ENCODE measurements at places on chromosomes 6 and 20.
A peak's percentile ranks its signal among the peaks of the same experiment; 100 is the strongest.

GRCh38 chr20:4045741-4046140 is 30.4 kb upstream of the RNF24 start:
- DNase-seq: no peak

DNA sequence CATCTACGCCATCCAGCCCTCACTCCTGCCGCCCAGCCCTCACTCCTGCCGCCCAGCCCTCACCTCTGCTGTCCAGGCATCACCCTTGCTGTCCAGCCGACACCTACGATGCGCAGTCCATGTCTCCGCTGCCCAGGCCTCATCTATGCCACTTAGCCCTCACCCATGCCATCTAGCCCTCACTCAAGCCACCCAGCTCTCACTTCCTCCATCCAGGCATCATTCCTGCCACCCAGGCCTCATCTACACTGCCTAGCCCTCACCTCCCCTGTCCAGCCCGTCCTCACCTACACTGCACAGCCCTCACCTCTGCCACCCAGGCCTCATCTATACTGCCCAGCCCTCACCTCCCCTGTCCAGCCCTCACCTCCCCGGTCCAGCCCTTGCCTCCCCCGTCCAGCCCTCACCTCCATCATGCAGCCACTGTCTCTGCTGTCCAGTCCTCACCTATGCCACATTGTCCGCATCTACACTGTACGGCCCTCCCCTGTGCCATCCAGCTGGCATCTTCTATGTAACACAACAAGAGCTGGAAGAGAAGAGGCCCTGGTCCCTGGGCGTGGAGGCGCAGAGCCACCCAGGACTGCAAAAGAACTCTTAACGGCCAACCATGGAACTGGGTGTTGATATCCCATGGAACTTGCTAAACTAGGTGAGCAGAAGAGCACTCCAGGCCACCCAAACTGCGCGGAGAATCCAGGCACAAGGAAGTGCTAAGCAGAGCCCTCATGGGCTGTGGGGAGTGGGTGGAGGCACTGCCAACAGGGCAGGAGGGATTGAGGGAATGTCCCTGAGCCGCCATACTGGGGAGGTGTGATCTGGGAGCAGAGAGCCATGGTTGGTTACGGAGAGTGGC is 31.0 kb downstream of the RNASET2 start:
- DNase-seq: no peak

DNA sequence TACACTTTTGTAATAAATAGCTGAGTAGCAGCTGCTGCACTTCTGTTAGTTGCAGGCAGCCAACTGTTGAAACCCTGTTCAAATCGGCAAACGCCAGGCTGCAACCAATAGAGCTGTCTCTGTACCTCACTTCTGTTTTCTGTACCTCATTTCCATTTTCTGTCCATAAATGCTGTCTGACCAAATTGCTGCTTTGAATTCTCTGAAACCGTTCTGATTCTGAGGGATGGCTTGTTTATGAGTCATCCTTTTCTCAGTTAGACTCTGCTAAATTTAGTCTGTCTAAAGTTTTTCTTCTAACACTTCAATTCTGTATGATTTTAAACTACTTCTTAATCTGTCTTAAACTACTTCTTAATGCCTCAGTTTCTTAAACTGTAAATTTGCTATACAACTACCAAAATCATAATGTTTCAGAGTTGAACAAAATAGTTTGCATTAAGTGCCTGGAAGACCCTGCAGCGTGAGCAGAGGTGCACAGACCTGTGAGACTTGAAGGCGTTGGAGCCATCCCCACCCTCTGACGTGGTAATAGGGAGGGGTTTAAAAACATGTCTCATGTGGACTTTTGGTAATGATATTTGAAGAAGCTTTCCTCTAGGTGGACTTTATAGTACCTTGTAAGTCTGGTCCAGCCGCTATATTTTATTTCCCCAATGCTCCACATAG is 9.6 kb downstream of the BTNL2 start:
- no peak for DNase-seq

DNA sequence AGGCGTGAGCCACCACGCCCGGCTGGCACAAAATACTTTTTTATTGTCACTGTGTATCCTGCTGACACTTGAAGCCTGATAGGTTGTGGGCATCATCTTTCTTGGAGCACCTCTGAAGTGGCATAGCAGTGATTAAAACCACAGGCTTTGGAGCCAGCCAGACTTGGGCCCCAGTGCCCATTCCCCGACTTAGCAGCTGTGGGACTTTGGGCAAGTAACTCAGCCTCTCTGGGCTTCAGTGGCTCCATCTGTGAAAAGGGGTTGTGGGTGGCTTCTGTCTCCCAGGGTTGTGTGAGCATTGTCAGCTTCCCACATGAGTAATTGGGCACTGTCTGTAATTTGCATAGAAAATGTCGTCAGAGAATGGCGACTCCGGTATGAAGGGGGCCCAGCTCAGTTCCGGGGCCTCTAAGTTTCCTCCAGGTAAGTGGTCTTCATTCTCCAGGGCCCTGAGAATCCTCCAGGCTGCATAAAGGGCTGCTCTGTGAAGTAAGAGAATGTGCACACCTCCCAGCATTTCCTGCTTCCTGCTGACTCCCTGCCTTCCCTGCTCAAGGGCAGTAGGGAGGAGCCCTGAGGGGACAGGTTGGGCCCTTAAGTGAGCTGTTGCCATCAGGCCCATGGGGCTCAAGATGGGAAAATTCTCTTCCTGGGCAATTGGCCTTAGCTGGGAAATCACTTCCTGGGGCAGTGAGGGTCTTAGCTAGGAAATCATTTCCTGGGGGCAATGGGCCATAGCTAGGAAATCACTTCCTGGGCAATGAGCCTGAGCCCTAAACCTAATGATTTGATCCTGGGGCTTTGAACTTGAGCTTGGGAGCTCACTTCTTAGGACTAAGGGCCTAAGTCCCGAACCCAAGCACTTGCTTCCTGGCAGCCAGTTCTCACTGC is 27.2 kb downstream of the ARHGAP40 start:
- no peak for DNase-seq

DNA sequence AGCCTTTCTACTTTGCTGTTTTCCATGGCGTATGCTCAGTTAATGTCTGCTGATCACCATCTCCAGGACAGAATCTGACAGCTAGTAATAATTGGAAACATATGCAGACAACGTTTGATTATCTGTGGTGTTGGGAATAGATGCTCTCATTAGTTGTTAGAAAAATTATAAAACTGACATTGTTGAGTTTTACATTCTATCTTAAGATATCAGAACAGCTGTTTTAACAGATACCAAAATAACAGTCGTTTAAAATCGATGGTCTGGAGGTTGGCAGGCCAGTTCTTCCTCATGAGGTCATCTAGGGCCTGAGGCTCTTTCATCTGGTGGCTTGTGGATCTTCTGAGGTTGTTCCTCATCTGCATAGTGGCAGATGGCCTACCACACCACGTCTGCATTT is 137.6 kb downstream of the AIG1 start:
- DNase-seq: no peak

GRCh38 chr6:9537381-9537780 is 877.5 kb downstream of the TFAP2A start:
- no peak for DNase-seq

- no peak for DNase-seq
These were observed at the start of gene LST1 for GRCh38 chr6:31586008-31586407. Gene LST1, plus strand, starts transcription at chr6:31586277. Its CDS starts 1,023 bp downstream, at chr6:31587300.

DNA sequence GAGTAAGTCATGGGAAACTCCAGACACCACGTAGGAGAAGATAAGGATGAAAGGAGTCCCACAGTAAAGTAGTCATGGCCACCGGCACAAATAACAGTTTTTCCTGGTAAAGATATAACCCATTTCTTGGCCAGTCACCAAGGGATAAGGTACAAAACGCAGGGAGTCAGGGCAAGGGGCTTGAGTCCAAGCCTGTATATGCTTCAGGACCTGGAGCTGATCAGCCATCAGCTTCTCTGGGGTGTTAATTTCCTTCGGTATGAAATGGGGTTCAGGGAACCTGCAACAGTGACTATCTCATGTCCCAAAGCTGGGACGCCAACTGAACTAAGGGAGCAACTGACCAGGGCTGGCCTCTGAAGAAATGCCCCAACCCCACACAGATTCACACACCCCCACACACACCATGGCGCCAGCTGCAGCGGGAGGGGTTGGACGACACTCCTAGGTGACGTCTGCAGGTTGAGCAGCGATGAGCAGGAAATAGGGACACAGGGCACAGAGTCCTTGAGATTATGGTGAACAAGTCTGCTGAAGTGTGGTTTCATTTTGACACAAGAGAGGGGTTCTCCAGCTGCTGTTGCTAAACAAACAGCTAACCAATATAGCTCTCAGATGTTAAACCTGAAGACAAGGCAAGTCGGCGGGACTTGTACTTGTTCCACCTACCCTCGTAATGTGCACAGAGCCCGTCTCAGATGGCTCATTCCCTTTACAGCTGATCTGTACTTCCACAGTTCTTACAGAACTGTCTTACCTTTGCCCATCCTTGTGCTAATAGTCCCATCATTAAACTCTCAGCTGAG is 7.4 kb upstream of the ADTRP start:
- no peak for DNase-seq

GRCh38 chr6:31968791-31969711 is 2.9 kb downstream of the DXO start:
- no peak for DNase-seq

GRCh38 chr6:13764996-13765395 is 49.4 kb downstream of the MCUR1 start:
- DNase-seq: no peak

GRCh38 chr6:143333081-143333480 is 117.4 kb downstream of the ADAT2 start:
- no peak for DNase-seq

DNA sequence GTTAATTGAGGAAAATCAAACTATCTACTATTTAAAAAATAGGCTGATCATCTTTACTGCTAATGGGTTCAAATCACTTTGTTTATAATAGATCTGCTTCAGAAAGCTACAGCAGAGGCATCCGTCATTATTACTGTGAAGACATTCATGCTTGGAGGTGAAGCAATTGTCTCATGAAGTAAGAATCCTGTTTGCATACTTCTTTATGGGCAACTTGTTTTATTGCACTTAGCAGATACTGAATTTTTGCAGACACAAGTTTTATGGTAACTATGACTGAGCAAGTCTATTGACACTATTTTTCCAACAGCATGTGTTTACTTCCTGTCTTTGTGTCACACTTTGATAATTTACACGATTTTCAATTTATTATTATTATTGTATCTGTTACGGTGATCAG is 573.9 kb downstream of the RFPL4B start:
- no peak for DNase-seq

DNA sequence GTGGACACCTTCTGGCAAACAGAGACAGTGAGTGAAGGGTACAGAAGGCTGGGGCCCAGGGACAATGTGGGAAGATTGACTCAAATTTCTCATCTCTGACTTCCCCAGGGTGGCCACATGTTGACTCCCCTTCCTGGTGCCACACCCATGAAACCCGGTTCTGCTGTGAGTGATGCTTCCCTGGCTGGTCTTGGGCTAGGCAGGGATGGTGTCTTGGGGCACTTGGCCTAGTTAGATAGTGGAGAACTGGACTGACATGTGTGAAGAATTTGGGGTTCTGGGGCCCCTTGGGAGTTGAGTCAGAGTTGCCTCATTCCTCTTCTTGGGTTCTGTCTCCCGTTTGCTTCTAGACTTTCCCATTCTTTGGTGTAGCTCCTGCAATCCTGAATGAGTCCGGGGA is 34.2 kb downstream of the GSS start:
- DNase-seq: no peak

GRCh38 chr6:143608906-143609305 is 68.9 kb upstream of the PHACTR2 start:
- no peak for DNase-seq

DNA sequence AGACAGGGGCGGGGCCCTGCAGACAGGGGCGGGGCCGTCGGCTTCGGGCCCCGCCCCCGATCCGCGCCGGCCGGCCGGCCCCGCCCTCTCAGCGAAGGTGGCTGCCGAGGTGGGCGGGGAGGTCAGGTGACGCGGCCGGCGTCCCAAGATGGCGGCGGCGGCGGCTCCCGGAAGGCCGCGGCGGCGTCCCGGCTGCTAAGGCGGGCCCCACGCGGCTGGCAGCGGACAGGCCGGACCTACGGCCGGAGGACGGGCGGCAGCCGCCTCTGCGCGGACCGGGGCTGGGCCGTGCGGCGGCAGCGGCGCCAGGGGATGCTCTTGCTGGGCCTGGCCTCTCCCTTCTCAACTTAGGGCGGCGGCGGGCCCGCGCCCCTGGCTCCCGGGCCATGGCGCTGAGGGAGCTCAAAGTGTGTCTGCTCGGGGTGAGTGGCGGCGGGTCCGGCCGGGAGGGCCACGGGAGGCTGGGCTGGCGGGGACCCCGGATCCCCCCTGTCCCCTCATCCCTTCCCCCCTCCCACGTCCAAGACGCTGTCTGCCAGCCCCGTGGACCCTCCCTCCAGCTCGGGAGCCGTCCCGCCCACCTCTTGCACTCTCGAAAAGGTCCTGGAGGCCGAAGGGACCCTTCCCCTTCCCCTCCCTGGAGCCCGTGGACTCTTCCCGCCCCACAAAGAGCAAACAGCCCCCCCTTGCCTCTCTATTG is at the start of gene RAB22A:
Gene RAB22A, plus strand, starts transcription at position 125 of the 700 bp plus-strand sequence. Its CDS starts 262 bp downstream, at position 387.
- peak; percentile 73 for DNase-seq

DNA sequence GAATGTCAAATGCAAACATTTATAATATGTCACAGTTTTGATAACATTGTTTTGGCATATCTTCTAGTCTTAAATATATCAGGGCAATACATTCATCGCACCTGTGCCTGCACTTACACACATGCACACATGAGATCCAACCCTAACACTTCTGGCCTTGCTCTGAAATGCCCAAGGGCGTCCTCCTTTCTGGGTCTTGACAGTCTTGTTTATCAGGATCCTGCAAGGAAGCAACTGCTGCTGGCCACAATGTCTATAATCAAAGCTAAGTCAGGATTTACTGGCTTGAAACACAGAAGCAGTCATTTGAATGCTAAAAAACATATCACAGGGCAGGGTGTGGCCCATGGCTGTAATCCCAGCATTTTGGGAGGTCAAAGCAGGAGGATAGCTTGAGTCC is 32.9 kb upstream of the FAM50B start:
- no peak for DNase-seq

DNA sequence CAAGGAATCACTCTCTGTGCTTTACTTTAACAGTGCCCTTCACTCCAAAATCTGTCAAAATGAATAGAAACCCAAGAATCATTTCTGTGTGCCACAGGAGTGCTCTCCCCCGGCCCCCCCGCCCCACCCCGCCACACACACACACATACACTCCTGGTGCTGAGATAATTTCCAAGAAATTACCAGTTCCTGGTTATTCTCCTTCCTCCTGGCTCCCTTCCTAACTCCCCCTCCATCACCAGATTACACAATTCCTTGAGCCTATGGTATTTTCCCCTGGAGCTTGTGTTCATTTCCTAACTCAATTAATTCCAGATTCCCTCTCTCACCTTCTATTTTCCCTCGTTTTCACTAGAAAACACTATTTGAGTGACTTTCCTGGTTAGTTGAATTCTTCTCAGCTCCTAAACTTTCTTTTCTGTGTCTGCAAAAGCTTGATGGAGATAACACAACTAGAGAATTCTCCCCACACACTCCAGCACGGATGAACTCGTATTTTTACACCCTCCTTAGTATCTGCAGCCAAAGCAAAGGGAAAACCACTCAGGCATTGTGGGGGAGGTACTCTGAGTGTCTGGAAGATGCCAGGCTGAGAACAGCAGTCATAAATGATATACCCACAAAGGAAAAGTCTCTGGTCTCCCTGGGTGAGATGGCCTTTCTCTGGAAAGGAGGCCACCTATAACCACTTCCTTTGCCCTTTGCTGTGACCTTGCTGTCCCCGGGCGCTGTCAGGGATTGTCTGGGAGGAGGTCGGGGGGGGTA is 1.9 kb upstream of the SLC24A3 start:
- DNase-seq: no peak
